ENCODE measurements at places on chromosomes 16 and 17.

GRCh38 chr17:38704606-38705522 lies at the start of gene MLLT6:
TSS of gene MLLT6 (plus strand) at chr17:38705273. CDS start at chr17:38705633, 360 bp downstream.
- peak; percentile 61 for DNase-seq

GRCh38 chr17:80860101-80860671 lies 131.5 kb upstream of the CHMP6 start:
- no peak for DNase-seq

- peak; percentile 10 for DNase-seq
These were observed 109.6 kb upstream of the GOT2 start for GRCh38 chr16:58843675-58844074.

GRCh38 chr16:55501549-55502322 lies 7.1 kb upstream of the LPCAT2 start:
- DNase-seq, result no peak

GRCh38 chr16:68658341-68658973 lies 13.3 kb downstream of the CDH3 start:
- no peak for DNase-seq

DNA sequence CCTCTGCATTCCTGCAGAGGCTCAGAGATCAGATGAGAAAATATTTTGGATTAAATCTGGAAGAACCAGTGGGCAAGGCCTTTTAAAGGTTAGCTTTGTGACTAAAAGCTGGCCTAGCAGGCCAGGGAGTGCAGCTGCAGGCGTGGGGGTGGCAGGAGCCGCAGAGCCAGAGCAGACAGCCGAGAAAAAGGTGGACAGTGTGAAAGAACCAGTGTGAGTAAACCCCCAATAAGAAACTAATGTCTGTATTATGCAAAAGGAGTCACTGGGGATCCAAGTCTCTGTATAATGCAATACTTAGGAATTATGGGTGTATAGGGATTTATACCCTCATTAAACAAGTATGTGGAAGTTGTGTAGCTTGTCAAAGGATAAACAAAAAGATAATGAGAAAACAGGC lies 21.4 kb upstream of the SPACA3 start:
- no peak for DNase-seq

- DNase-seq, result no peak
These were observed 116.2 kb upstream of the ELAC2 start for GRCh38 chr17:13134076-13134475.

GRCh38 chr16:87744750-87745514 lies 20.9 kb downstream of the KLHDC4 start:
- DNase-seq, result no peak

- no peak for DNase-seq
These were observed 154.7 kb downstream of the ZNF423 start for GRCh38 chr16:49701065-49701685.

GRCh38 chr16:17357307-17358062 lies 113.3 kb downstream of the XYLT1 start:
- no peak for DNase-seq

DNA sequence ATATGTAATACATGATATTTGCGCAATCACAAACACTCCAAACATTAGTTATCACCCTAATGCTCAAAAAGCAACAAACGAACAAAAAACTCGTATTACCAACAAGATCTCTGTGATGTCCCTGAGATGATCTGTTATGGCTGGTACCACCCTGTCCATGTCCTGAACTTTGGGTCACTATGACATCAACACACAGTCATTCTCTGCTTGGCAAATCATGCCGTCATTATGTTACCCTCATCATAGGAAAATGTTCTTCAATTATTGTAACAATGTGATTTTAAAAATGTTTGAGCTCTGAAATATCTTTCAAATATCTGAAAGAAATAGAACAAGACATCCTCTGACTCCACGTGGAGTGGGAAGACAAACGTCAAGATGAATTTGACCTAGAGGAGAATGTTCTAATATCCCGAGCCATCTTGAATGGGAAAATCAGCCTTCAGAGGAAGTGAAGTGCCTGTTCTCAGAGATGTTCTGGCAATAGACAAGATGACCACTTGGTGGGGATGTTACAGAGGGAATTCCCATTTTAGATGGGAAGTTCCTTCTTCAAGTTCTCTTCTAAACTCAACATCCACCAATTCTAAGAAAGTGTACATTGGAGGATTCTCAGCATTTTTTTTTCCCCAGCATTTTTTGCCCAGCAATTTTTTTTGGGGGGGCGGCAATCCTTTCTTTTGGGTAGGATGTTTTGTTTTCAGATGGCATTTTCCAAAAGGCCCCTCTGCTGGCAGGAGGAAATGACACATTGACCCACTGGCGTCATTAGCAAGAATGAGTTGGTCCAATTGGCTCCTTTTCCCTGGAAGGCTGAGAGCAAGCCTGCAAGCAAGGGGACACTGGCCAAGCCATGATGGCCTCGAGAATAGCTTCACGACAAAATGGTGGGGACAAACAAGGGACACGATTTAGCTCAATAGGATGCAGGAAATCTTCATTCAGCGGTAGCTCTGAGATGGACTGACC lies 3.7 kb upstream of the HSD17B2 start:
- DNase-seq, result peak; percentile 27

DNA sequence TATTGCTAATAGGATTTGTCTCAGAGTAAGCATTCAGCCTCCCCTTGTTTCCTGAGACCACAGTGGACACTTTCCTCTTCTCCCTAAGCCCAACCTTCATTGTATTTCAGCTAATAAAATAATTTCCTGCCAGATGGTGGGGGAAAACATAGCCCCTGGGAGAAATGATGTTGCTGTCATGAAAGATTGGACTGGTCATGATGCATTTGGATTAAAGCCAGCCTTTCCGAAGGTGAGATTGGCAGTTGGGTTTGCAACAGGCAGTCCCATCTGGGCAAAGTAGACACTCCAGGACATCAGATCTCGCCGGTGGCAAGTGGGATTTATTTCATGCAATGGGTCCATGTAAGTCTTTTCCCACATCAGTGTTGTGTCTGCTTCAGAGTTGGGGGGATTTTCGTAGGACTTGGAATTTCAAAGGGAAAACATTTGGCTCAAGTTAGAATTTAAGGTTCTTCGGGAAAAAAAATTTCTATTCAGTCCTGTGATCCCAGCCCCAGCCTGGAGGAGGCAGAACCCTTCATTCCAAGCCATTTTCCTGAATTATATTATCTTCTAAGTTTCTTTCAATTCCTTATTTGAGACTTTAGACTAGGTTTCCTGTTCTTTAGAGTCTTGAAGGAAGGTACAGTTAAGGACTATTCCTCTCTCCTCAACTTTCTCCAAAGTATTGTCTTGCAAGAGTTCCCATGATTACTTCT lies 391.7 kb downstream of the XYLT1 start:
- no peak for DNase-seq

DNA sequence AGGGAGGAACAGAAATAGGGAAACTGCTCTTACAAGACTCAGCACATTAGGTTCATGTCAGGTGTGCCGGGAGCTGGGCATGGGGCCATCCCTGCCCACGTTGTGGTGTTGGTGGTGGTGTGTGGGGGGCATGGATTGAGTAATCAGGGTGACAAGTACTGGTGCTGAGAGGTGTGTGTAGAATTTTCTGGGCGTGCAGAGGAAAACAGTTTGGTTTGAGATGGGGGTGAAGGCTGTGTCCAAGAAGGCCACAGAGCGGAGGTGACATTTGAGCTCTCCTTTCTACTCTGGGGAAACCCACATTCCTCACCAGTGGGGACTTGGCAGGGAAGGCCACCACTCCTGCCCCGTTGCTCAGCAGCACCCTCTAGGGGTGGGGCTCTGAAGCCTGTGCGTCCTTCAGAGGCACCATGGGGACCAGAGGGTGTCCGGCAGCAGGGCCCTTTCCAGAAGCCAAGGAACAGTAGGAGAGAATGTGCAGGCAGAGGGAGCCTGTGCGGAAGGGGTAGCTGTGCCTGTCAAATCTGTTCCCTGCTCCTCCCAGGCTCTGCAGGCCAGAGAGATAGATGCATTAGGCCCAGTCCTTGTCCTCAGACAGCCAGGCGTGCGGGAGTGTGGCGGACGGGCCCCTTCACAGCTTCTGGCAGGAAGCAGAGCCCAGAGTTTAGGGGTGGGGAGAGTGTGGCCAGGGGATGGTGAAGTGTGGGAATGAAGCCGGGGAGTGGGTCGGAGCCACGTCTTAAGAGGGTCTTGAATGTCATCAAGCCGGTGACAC lies 48.7 kb upstream of the GSE1 start:
- DNase-seq, result no peak

- no peak for DNase-seq
These were observed 1373.3 kb upstream of the GOT2 start for GRCh38 chr16:60107437-60107836.

GRCh38 chr16:66382966-66383299 lies 16.4 kb downstream of the CDH5 start:
- no peak for DNase-seq

DNA sequence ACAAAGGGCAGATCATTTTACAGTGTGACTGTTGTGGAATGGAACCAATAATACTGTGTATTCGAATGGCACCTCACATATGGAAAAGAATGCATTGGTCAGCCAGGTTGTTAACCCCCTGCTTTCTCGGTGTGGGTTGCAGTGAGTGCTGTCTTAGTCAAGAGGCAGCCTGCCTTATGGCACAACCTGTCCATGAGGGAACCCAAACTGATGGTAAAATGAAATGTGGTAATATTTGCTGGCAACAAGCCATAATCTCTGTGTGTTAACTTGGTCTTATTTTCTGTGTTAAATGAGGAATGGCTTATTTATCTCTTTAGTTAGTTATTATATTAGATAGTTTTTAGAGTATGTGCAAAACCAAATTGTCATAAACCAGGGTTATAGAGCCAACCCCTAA lies 81.6 kb downstream of the TMC6 start:
- DNase-seq, result no peak

GRCh38 chr17:45784741-45785479 lies 790 bp downstream of the CRHR1 start:
- DNase-seq, result peak; percentile 19

DNA sequence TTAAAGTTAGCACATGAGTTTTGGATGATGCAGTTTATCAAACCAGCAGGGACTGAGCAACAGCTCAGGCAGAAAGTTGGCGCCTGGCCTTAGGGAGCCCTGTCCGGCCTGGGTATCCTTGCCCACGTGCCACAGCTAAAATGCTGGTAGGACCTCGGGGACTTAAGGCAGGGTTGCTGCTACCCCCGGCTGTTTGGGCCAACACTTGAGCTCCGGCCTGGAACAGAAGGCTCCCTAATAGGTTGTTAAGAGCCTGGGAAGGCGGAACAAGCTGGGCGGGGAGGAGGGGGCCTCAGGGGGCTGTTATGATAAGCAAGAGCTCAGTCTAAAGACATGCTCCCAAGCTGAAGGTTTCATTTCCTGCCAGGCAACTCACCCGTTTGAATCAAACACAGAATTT lies 39.7 kb downstream of the CUEDC1 start:
- no peak for DNase-seq

- DNase-seq, result no peak
These were observed 12.9 kb downstream of the HEATR6 start for GRCh38 chr17:60065867-60066266.

GRCh38 chr17:59542960-59543635 lies 22.3 kb upstream of the DHX40 start:
- DNase-seq, result no peak

DNA sequence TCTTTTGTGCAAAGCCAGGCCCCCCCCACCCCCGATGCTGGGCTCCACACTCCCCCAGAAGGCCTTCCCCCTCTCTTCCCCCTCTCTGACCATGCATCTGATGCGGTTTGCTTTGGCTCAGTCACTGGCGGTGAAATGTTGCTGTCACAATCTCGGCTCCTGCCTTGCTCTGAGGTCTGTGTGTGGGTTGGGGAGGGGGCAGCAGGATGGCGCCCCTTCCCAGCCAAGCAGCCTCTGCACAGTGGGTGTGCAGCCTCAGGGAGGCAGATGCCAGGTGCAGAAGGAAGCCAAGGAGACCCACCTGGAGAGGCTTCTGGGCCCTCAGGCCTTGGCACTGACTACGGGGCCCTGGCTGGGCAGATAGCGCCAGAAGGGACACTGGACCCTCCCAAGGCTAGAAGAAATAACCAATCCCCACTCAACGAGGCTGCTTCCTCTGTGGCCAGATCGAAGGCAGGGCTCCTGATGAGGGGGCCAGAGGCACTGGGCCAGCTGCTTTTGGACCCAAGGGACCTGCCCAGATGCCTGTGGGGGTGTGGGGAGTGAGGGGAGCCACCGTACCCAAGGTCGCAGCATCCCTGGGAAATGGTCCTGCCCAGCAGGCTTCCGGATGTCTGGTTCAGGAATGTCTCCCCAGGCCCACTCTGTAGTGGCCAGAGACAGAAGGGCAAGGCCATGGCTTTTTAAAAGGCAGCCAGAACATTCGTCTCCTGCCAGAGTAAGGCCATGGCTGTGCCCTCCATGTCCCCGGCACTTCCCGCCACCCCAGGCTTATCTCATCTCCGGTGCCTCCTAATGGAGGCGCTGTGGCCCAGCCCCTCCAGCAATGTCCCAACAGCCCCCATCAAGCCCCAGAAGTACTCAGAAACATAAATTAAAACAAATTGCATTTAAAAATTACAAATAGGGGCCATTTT lies 43.4 kb upstream of the SLC38A10 start:
- no peak for DNase-seq

GRCh38 chr17:28443901-28444638 lies 29.4 kb upstream of the SLC13A2 start:
- no peak for DNase-seq

- no peak for DNase-seq
These were observed 19.5 kb downstream of the UNC13D start for GRCh38 chr17:75824666-75825065.

GRCh38 chr16:73062743-73063733 lies 15.1 kb upstream of the ZFHX3 start:
- DNase-seq, result no peak

DNA sequence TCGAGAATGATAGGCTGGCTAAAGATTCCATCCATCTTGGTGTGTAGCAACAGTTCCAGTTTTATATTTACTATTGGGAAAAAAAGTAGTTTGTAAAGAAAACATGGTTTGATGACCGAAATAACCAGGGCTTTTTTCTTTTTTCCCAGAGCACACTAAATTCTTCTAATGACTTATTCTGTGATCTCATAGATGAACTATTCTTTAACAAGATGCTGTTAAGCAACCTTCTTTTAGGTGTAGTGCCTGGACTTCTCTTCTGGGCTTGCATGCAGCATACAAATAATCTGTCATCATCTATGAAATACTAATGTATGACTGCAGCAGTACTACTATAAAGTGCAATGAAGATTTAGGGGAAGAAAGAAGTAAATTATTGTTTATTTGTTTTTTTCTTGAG lies 11.0 kb upstream of the CAPNS2 start:
- DNase-seq, result no peak

GRCh38 chr17:75535119-75535537 lies 9.6 kb downstream of the LLGL2 start:
- no peak for DNase-seq

DNA sequence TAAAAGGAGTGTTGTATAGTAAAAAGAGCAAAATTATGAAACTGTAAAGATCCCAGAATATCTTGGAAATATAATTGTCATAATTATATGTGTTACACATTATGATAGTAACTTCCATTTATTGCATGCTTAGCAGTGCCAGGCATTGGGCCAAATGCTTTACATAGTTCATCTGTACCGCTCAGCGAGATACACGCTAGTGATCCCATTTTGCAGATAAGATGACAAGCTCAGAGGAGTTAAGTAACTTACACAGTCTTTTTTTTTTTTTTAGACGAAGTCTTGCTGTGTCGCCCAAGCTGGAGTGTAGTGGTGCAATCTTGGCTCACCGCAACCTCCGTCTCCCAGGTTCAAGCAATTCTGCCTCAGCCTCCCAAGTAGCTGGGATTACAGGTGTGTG lies 6.8 kb upstream of the EZH1 start:
- no peak for DNase-seq
